T follicular helper cell (primary cell): ENCODE measurements at places on chromosomes 3 and 15.

- no peak for DNase-seq
These were observed 70.1 kb downstream of the CCK start for GRCh38 chr3:42195879-42196330.

- DNase-seq: no peak
These were observed 18.4 kb downstream of the CYFIP1 start for GRCh38 chr15:22961762-22962161.

DNA sequence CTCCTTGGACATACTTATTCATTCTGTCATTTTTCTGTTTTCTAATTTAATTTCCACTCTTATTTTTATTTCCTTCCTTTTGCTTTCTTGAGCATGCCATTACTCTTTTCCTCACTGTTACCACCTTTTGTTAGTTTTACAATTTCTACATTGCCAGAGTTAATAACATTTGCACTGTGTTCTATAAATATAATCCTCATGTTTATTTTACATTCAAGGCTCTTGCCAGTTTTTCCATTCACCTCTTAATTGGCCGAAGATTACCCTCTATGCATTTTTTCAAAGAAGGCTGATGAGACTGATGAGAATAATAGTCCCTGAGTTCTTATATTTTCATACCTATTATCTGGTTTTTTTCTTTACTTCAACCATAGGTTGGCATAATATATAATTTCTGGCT is 10.5 kb downstream of the BTD start:
- no peak for DNase-seq

- DNase-seq: no peak
These were observed 2.6 kb upstream of the NEO1 start for GRCh38 chr15:73049564-73050215.

GRCh38 chr3:131849616-131850015 is 185.2 kb downstream of the CPNE4 start:
- DNase-seq: no peak
